ENCODE measurements at places on chromosomes 7 and 10.

DNA sequence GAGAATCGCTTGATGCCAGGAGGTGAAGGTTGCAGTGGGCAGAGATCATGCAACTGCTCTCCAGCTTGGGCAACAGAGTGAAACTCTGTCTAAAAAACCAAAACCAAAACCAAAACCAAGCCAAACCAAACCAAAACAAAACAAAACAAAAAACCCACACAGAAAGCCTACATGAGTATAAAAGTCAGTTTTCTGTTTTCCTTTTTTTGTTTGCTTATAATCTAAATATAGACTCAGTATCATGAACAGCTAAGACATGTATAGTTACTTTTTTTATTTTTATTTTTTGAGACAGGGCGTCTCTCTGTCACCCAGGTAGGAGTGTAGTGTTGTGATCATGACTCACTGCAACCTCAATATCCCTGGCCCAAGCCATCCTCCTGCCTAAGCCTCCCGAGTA lies 16.8 kb upstream of the MTPN start:
- no peak for DNase-seq

- DNase-seq: no peak
Measured at GRCh38 chr10:71437537-71438092, 40.9 kb downstream of the CDH23 start.

- peak; percentile 17 for DNase-seq
Measured at GRCh38 chr10:116809483-116810119, 39.7 kb upstream of the ENO4 start.

GRCh38 chr10:61793760-61794703 lies 107.5 kb upstream of the ARID5B start:
- peak; percentile 31 for DNase-seq

GRCh38 chr10:109961174-109962001 lies 38.1 kb upstream of the XPNPEP1 start:
- peak; percentile 52 for DNase-seq

GRCh38 chr10:110827410-110827809 lies 44.3 kb upstream of the PDCD4 start:
- DNase-seq: no peak

GRCh38 chr10:106296750-106297392 lies 867.6 kb downstream of the SORCS1 start:
- no peak for DNase-seq

GRCh38 chr7:112554591-112554990 lies 73.8 kb downstream of the LSMEM1 start:
- DNase-seq: no peak

DNA sequence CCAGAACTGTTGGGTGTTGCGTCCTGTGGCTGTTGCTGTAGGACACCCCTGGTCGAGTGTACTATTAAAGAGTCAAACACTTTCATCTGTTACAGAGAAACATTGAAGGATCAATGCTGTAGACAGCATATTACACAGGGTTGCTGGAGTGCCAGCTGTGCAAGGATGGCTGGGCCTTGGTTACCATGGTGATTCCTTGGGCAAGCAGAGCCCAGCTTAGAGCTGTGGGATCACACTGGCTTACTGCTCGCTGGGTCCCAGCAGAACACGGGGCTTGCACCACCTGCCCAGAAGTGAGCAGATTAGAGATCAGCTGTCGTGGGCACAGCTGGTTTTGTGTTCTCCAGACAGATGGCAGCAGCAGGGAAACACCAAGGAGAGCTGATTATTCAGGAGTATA lies 76.0 kb downstream of the GPR141 start:
- DNase-seq: no peak

GRCh38 chr10:119367841-119368549 lies 160.6 kb downstream of the GRK5 start:
- no peak for DNase-seq

GRCh38 chr7:52959336-52959735 lies 76.1 kb upstream of the POM121L12 start:
- no peak for DNase-seq

- DNase-seq: peak; percentile 51
Measured at GRCh38 chr10:5466451-5467206, 32.7 kb downstream of the CALML5 start.

DNA sequence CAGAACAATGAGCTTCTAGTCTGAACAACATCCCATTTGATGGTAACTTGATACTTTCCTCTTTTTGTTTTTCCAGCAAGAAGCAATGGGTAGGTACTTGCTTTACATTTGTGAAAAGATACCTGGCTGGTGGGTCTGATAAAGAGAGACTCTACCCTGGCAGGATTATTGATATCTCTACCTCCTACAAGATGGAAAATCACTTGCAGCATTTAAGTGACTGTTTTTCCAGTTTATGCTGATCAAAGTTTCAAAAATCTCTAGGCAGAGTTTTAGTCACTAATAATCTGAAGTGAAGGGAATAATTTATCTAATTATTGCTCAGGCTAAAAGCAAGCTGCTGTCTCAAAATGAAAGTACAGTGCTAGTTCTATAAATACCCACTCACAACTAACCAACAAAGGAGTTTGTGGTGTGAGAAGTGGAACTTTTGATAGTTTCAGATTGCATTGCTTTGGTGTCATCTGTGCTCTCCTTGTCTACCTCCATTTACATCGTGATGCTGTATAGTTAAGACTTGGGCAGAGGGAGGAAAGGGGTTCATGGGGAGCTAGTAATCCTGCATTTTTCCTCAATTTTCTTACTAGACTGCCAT lies 86.0 kb upstream of the ANKRD1 start:
- DNase-seq: no peak

DNA sequence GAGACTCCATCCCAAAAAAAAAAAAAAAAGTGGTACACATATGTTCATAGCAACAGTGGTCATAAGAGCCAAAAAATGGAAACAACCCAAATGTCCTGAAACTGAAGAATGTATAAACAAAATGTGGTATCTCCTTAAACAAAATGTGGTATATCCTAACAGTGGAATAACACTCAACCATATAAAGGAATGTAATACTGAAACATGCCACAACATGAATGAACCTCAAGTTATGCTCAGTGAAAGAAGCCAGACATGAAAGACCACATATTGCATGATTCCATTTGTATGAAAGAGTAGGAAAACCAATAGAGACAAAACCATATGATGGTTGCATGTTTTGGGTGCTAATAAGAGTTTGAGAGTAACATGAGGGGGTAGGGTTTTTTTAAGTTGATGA lies 3.1 kb downstream of the GJC3 start:
- no peak for DNase-seq

GRCh38 chr10:6719561-6719960 lies 139.5 kb upstream of the PRKCQ start:
- DNase-seq: no peak

DNA sequence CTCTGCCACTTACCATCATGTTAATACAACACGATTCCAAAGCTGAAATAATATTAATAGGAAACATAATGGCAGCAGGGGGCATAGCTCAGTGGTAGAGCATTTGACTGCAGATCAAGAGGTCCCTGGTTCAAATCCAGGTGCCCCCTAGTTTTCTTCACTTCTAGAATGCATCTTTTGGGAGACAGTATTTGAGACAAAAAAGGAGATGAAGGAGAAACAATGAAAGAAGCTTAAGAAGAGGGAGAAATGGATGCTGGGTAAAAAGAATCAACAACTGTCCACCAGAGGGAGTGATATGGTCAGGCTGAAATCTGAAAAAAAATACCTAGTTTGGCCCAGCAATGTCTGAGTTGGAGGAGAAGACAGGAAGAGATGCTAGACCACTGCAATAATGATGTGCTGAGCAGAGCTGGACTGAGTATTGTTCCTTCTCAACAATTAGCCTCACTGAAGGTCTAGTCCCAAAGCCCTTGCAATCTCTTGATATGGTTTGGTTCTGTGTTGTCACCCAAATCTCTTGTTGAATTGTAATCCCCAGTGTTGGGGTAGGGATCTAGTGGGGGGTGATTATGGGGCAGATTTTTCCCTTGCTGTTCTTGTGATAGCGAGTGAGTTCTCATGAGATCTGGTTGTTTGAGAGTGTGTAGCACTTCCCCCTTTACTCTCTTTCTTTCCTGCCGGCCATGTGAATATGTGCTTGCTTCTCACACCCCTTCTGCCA lies 48.3 kb downstream of the ZNF783 start:
- peak; percentile 6 for DNase-seq

DNA sequence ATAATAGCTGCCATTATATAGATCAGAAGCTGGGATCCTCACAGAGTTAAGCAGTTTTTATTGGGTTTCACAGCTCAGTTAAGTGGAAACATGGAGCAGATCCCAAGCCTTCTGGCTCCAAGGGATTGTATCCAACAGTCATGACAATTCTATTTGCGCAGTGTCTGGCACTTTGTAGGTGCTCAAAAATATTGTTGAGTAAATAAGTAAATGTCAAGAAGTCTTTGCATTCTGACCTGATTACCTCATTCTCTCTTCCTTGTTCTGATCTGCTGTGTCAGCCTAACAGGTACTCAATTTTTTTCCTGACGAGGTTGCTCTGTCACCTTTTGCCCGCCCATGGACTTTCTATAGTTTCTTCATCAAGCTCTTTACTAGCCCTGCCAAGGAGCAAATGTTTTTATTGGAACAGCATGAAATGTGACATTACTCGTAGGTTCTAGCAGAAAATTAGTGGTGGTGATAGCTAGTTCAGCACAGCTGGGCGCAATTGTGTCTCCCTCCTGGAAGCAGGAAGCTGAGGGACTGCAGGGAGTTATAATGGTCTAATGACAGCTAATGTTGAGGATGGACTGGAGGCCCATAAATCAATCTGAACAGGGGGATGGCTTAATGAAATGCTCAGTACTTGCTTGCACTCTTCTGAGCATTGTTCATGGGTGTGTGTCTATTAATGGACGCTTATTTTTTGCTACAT lies 680.2 kb downstream of the CCSER2 start:
- DNase-seq: no peak

- DNase-seq: no peak
Measured at GRCh38 chr7:96238976-96239766, 82.7 kb downstream of the SLC25A13 start.

GRCh38 chr7:149713731-149714068 lies 59.7 kb downstream of the ZNF467 start:
- DNase-seq: no peak

DNA sequence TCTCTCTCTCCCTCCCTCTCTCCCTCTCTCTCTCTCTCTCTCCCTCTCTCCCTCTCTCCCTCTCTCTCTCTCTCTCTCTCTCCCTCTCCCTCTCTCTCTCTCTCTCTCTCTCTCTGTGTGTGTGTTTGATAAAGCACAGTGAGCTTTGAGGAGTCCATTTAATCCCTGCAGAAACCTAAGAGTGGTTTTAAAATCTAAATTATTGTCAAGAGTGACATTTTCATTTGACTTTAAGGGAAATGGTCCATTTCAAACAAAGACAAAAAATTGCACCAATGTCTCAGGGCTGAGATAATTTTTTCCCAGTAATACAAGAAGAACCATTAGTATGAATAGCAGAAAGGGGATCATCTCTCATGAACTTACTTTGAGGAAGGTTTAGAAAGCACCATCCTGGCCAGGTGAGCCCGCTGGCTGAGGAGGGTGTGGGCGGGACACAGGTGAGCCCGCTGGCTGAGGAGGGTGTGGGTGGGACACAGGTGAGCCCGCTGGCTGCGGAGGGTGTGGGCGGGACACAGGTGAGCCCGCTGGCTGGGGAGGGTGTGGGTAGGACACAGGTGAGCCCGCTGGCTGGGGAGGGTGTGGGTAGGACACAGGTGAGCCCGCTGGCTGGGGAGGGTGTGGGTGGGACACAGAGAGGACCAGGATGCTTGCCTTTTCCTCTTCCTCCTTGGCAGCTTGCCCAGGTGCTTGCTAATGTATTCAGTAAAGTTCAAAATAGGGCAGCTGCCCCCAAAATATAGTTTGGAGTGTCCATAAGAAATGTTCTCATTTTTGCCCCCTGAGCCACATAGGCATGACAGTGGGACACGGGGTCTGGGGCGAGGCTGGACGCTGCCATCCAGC lies 125.0 kb downstream of the DNAJB6 start:
- DNase-seq: no peak

GRCh38 chr7:80835251-80835650 lies 83.6 kb downstream of the SEMA3C start:
- no peak for DNase-seq

DNA sequence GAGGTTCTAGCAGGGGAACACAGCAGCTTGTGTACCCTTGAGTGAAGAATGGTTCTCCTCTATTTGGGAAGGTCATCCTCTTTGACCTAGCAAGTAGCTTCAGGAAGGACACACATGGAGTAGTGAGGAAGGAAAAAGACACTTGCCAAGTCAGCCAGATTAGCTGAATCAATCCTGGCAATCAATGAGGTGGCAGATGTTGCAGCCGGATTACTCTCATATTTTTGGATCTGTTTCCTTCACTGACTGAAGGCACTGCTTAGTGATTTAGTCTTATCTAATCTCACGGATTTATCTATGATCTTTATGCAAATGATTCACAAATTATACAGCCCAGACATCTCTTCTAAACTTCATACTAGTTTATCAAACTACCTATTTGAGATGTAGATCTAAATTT lies 218.8 kb downstream of the GPR158 start:
- no peak for DNase-seq
